ENCODE measurements at places on chromosomes 5 and 9.

DNA sequence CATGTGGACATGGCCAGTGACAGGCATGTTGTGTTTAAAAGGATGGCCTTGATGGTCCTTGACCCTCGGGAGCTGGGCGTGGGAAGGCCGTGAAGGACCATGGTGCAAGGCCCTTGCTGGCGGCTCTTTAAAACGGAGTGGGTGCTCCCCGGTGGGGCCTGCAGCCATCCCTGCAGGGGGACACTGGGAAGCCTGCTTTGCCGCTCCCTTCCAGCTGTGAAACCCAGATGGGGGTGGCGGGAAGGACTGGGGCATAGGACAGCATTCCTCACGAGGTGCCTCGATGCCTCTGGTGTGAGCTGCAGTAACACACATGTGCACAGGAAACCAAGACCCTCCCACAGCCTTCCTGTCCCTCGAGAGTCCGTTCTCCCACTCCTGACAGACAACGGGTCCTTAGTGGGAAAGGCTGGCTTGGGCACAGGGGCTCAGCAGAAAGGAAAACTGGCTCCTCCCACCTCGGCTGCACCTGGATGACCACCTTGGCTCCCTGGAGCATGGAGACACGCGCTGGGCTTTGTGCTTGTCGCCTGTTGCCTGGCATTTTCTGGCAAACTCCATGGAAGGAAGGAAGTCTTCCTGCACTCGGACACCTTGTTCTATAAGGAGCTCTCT lies 30.3 kb upstream of the IRX4 start:
- no peaks in the 10 kb centered on the region for H3K4me1 ChIP-seq
- no peak overlapping the region for H3K4me3 ChIP-seq
- H3K27ac ChIP-seq = no peak overlapping the region
- H3K36me3 ChIP-seq = no peaks in the 10 kb centered on the region
- DNase-seq = no peak
- H3K27me3 ChIP-seq = no peaks in the 10 kb centered on the region

- DNase-seq = no peak
- H3K4me1 ChIP-seq = no peaks in the 10 kb centered on the region
- no peaks in the 10 kb centered on the region for H3K36me3 ChIP-seq
- H3K4me3 ChIP-seq = no peak overlapping the region
- no peaks in the 10 kb centered on the region for H3K27me3 ChIP-seq
- no peak overlapping the region for H3K27ac ChIP-seq
These were observed 59.4 kb upstream of the ICE1 start for GRCh38 chr5:5363045-5363444.

GRCh38 chr5:59130431-59130830 lies 547.6 kb downstream of the RAB3C start:
- H3K36me3 ChIP-seq = no peaks in the 10 kb centered on the region
- H3K4me1 ChIP-seq = peaks cover 5% of the 10 kb centered on the region
- no peak overlapping the region for H3K4me3 ChIP-seq
- no peak overlapping the region for H3K27ac ChIP-seq
- no peaks in the 10 kb centered on the region for H3K27me3 ChIP-seq
- no peak for DNase-seq

DNA sequence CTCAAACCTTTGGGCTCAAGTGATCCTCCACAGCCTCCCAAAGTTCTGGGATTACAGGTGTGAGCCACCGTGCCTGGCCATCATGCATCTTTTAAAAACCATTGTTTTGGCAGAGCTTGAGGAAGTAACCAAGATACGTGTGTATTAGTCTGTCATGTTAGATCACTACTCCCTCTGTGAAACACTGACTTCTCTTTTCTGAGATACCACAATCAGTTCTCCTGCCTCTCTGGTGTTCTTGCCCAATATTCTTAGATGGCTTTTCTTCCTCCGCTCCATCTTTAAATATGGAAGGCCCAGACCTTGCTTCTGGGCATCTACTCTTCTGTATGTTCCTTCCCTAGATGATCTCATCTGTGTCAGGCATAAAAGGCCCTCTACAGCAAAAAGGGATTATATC lies 14.2 kb upstream of the CCNB1 start:
- no peak overlapping the region for H3K27ac ChIP-seq
- H3K27me3 ChIP-seq = no peaks in the 10 kb centered on the region
- H3K4me1 ChIP-seq = no peaks in the 10 kb centered on the region
- no peaks in the 10 kb centered on the region for H3K36me3 ChIP-seq
- no peak overlapping the region for H3K4me3 ChIP-seq

- no peak overlapping the region for H3K27ac ChIP-seq
- H3K27me3 ChIP-seq = no peaks in the 10 kb centered on the region
- DNase-seq = no peak
- no peak overlapping the region for H3K4me3 ChIP-seq
- peaks cover 4% of the 10 kb centered on the region for H3K4me1 ChIP-seq
These were observed 70.3 kb downstream of the UGCG start for GRCh38 chr9:111966861-111967291.

DNA sequence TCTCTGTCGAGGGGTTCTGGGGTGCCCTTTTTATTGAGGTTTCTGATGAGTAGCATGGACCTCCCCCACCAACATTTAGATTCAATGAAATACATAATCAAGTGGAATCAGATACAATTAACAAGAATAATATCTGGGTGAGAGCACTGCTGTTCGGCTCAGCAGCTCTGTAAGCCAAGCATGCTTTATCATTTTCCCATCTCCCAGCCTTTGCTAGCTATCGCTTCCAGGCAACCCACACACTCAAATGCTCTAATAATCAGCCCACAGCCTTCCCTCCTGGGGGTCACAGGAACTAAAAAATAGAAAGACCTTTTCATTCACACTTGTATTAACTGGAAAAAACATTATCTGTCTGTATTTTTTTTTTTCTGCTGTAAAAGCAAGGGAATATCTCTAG lies 8.9 kb downstream of the PLPPR1 start:
- DNase-seq = no peak
- no peaks in the 10 kb centered on the region for H3K27me3 ChIP-seq
- no peaks in the 10 kb centered on the region for H3K36me3 ChIP-seq
- H3K27ac ChIP-seq = no peak overlapping the region
- no peak overlapping the region for H3K4me3 ChIP-seq

GRCh38 chr5:9015260-9015936 lies 530.5 kb downstream of the SEMA5A start:
- no peaks in the 10 kb centered on the region for H3K27me3 ChIP-seq
- H3K36me3 ChIP-seq = no peaks in the 10 kb centered on the region
- H3K27ac ChIP-seq = peak overlapping the region; percentile 64
- peaks cover 19% of the 10 kb centered on the region for H3K4me1 ChIP-seq
- no peak overlapping the region for H3K4me3 ChIP-seq
- DNase-seq = peak; percentile 81

DNA sequence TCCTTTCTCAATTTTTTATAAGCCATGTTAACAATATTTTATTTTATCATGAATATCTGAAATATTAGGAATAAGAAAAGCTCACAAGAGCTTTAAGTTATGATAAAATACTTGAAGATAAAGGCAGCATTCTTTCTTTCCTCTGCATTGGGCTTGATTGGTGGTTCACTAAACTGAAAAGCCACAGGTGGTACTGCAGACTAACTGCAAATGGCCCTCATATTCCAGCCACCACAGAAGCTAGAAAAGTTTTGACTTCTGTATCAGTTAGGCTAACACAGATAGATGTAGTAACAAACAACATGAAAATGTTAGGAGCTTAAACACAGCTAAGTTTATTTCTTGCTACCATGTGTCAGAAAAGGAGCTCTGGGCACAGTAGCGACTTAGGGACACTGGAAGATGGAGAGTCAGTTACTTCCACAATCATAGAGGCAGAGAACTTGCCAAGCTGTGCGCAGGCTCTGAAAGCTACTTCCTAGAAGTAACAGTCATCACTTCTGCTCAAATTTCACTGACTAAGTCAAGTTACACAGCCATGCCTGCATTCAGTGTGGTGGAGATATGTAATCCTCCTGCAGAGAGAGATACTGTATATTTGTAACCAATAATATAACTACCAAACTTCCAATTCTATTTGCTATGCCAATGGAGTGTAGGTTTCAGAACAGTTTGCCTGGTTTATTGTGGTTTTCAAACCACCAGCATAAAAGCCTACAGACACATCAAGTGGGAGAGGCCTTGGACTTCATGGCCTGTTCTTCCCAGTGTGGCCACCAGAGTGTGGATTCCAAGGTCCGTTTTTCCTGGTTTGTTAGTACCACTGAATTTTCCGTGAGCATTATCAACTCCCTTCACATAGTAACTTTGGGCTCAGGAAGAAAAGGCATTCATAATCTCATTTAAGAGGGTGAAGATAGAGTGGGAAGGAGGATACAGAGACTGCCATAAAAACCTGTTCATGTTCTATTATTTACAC lies 268.3 kb downstream of the PJA2 start:
- peak; percentile 25 for DNase-seq
- H3K4me3 ChIP-seq = no peak overlapping the region
- H3K36me3 ChIP-seq = no peaks in the 10 kb centered on the region
- no peak overlapping the region for H3K27ac ChIP-seq

- H3K27ac ChIP-seq = no peak overlapping the region
- H3K4me3 ChIP-seq = no peak overlapping the region
- DNase-seq = no peak
- no peaks in the 10 kb centered on the region for H3K36me3 ChIP-seq
- no peaks in the 10 kb centered on the region for H3K4me1 ChIP-seq
- no peaks in the 10 kb centered on the region for H3K27me3 ChIP-seq
These were observed 10.1 kb upstream of the TMOD1 start for GRCh38 chr9:97491216-97491999.

DNA sequence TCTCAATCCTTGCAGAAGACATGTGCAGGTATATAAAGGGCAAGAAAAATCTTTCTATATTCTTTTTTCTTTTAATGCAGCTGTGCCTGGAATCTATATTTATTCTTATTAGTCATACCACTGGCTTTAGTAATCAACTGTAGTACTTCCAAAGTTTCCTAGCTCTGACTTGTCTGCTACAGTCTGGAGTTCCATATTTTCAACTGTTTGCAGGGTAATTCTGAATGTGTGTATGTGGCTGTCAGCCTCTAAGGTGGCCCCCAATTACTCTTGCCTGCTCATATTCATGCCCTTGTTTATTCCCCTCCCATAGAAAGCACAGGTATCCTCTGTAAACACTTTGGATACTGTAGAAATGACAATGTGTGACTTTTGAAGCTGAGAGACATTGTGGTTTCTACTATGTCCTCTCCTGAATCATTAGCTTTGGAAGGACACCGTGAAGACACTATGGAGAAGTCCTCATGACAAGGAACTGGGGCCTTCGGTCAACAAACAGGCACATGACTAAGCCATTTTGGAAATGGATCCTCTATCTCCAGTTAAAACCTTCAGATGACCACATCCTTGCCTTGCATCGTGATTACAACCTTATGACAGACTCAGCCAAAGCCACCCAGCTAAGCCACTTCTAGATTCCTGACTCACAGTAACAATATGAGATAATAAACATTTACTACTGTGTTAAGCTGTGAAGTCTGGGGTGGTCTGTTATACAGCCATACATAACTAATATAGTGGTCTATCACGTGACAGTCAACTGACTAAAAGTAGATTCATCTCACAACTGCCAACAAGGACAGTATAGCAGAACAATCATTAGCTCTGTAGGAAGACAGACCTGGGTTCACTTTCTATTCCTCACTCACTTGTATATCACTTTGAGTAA lies 49.5 kb upstream of the SUSD1 start:
- H3K36me3 ChIP-seq = no peaks in the 10 kb centered on the region
- H3K27me3 ChIP-seq = no peaks in the 10 kb centered on the region
- H3K4me3 ChIP-seq = no peak overlapping the region
- peaks cover 3% of the 10 kb centered on the region for H3K4me1 ChIP-seq

DNA sequence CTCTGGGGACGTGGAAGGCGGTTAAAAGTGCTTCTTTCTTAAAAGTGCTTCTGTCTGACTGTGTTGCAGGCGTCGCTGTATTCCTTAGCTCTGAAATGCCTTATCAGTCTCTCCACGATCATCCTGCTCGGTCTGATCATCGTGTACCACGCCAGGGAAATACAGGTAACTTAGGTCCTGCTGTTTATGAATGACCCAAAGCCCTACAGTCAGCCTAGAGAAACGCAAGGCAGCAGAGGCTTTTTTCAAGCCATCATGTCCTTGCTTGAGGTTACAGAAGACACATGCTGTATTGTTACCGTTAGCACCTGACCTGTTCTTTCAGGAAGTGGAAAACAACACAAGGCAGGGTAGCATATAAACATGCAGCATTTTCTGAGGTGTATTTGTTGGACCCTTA lies 2.0 kb downstream of the KCNN2 start:
- no peak overlapping the region for H3K27ac ChIP-seq
- H3K4me3 ChIP-seq = no peak overlapping the region
- no peaks in the 10 kb centered on the region for H3K4me1 ChIP-seq

- H3K27me3 ChIP-seq = no peaks in the 10 kb centered on the region
- peaks cover 4% of the 10 kb centered on the region for H3K36me3 ChIP-seq
- no peak overlapping the region for H3K4me3 ChIP-seq
- DNase-seq = no peak
These were observed 895 bp upstream of the PDGFRB start for GRCh38 chr5:150156540-150156939.

- H3K36me3 ChIP-seq = no peaks in the 10 kb centered on the region
- DNase-seq = no peak
- H3K27me3 ChIP-seq = no peaks in the 10 kb centered on the region
- no peak overlapping the region for H3K4me3 ChIP-seq
These were observed 60.6 kb upstream of the EMB start for GRCh38 chr5:50501491-50502228.

DNA sequence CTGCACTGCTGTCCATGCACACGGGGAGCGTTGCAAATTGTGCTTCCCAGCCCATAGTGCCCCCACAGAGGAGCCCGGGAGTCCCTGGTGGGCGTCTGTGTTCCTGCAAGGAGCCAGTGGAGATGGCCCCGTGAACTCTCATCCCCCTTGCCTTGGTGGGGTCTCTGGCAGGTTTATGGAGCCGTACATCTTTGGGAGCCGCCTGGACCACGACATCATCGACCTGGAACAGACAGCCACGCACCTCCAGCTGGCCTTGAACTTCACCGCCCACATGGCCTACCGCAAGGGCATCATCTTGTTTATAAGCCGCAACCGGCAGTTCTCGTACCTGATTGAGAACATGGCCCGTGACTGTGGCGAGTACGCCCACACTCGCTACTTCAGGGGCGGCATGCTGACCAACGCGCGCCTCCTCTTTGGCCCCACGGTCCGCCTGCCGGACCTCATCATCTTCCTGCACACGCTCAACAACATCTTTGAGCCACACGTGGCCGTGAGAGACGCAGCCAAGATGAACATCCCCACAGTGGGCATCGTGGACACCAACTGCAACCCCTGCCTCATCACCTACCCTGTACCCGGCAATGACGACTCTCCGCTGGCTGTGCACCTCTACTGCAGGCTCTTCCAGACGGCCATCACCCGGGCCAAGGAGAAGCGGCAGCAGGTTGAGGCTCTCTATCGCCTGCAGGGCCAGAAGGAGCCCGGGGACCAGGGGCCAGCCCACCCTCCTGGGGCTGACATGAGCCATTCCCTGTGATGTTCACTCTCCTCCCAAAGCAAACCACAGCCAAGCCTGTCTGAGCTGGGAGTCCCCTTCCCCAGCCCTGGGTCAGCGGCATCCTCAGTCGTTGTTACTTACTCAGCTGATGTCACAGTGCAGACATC lies 3.1 kb downstream of the MRPS2 start:
- no peak for DNase-seq
- H3K4me1 ChIP-seq = peaks cover 6% of the 10 kb centered on the region
- no peaks in the 10 kb centered on the region for H3K27me3 ChIP-seq

GRCh38 chr5:129717751-129718310 lies 30.1 kb upstream of the MINAR2 start:
- H3K4me1 ChIP-seq = no peaks in the 10 kb centered on the region
- H3K27me3 ChIP-seq = no peaks in the 10 kb centered on the region
- no peak for DNase-seq
- H3K27ac ChIP-seq = no peak overlapping the region
- no peak overlapping the region for H3K4me3 ChIP-seq

- no peak for DNase-seq
- no peak overlapping the region for H3K27ac ChIP-seq
- H3K4me3 ChIP-seq = no peak overlapping the region
- no peaks in the 10 kb centered on the region for H3K27me3 ChIP-seq
These were observed 56.1 kb downstream of the WWC1 start for GRCh38 chr5:168347368-168348083.
